ENCODE measurements at places on chromosomes 11 and 22. TPM values are rescaled to one million over a fixed set of nuclear protein-coding genes. Genes with fewer than 3 reads are reported as not detected.

DNA sequence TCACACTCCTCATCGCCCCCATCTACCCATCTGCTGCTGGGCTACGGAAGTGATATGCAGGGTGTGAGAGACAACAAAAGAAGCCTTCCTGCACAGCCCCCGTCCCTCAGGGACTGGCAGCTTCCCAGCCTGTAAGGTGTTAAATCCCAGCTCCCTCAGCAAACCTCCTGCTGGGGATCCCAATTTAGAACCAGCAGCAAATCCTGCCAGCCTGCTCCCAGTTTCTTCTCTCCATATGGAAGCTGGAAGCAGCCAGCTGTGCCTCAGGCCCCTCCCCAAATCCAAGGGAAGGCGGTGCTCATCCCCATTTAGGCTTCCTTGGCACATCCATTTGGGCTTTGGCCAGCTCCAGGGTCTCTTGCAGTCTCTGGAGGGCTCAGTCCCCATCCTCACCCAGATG is 47.5 kb downstream of the PAMR1 start:
- peak; percentile 25 for DNase-seq
- peak overlapping the region; percentile 4 for H3K4me3 ChIP-seq
- H3K4me1 ChIP-seq, result peaks cover 19% of the 10 kb centered on the region
- H3K27me3 ChIP-seq, result peaks cover 6% of the 10 kb centered on the region
- peaks cover 11% of the 10 kb centered on the region for H3K36me3 ChIP-seq

DNA sequence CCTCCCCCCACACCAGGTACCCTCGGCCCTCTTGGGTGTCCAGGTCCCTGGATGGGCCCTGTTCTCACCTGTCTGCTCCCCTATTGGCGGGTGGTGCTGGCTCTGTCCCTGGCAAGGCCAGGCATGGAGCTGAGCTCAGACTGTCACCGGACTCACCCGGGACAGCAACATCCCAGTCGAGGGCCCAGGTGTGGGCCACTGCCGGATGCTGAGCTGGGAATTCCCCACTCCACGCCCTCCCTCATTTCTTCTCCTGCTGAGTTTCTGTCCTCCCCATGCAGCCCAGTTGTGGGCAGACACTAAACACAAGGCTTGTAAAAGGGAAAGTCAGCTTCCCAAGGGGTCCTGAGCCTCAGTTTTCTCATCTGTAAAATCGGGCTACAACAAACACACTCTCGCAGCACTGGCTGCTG is 2.0 kb upstream of the AP5B1 start:
- H3K4me1 ChIP-seq, result peaks cover 27% of the 10 kb centered on the region
- peaks cover 56% of the 10 kb centered on the region for H3K27me3 ChIP-seq
- H3K4me3 ChIP-seq, result no peak overlapping the region
- no peaks in the 10 kb centered on the region for H3K36me3 ChIP-seq
- no peak for DNase-seq

DNA sequence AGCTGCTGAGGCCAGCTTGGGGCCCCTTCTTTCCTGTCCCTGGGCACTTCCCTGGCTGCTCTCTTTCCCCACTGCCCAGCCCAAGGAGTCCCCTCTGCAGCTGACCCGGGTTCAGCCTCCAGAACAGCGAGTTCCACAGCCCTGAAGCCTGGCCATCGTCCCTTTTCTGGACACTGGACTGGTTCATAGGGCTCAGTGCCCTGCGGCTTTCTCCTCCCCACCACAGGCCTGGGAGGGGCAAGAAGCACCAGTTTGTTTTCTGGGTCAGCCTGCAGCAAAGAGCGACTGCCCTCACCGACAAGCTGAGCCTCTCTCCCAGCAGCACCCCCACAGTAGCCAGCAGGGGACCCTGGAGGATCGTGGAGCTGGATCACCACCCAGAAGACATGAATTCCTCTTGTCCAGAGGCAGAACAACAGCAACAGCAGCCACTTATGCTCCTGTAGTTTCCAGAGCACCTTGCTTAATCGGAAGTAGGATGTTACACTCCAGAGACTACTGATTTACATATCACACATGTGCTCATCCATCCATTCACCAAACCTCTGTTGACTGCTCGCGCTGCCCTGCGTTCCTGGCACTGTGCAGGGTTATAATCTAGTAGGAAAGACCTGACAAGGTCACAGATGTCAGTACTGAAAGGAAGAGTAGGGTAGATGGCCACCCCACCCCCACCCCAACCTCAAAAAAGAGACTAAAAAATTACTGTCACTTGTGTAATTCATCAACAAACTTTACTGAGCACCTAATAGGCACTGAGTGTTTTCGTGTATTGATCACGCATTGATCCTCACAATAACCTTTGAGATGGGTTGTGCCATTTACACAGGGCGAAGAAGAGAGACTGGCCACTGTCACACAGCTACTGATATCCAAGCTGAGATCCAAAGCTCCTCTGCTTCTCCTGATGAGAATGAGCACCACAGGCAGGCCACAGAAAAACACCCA is 13.0 kb upstream of the CXCR5 start:
- peak overlapping the region; percentile 42 for H3K4me3 ChIP-seq
- no peaks in the 10 kb centered on the region for H3K27me3 ChIP-seq
- peak overlapping the region; percentile 65 for H3K27ac ChIP-seq
- peak; percentile 25 for DNase-seq

DNA sequence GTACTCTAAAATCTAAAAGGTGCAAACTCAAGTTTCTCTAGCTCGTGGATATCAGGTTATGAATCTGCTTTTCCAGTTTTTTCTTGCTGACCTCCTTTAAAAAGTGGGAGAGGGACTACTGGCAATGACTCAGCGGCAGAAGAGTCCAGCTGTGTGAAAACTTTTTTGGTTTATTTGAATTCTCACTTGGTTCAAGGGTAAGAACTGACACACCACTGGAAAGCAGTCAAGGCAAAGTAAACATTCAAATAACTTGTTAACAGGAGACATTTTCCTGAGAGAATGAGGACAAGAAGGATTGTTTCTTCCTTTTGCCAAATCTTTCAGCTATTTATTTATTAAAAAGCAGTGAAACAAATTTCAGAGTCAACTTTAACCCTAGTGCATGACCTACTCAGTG is 36.1 kb downstream of the CDON start:
- H3K36me3 ChIP-seq, result no peaks in the 10 kb centered on the region
- no peaks in the 10 kb centered on the region for H3K4me1 ChIP-seq
- no peak overlapping the region for H3K4me3 ChIP-seq
- peak overlapping the region; percentile 47 for H3K27ac ChIP-seq

GRCh38 chr22:17780116-17780740 is 6.0 kb upstream of the BID start:
- H3K4me3 ChIP-seq, result no peak overlapping the region
- H3K27ac ChIP-seq, result no peak overlapping the region
- peaks cover 21% of the 10 kb centered on the region for H3K4me1 ChIP-seq
- no peak for DNase-seq
- H3K36me3 ChIP-seq, result no peaks in the 10 kb centered on the region
- peaks cover 2% of the 10 kb centered on the region for H3K27me3 ChIP-seq

DNA sequence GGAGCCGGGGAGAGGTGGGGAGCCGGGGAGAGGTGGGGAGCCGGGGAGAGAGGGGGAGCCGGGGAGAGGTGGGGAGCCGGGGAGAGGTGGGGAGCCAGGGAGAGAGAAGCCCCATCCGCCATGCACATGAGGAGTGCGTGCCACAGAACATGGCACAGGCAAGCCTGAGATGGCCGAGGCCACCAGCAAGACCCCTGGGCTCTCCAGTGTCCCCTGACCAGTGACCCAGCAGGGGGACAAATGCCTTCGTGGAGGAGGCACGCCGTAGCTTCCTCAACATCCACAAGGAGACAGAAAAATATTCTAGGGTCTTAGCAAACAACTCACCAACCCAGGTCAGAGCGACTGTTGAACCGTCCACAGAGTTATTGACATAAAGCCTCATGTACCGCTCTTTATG is 618.8 kb downstream of the TBC1D22A start:
- peaks cover 22% of the 10 kb centered on the region for H3K27me3 ChIP-seq
- H3K27ac ChIP-seq, result no peak overlapping the region
- no peak for DNase-seq
- no peak overlapping the region for H3K4me3 ChIP-seq
- H3K36me3 ChIP-seq, result peaks cover 23% of the 10 kb centered on the region
- no peaks in the 10 kb centered on the region for H3K4me1 ChIP-seq

Gene ARFGAP3
- total RNA-seq, result 16.9 TPM

Gene CBLIF
- not detected for total RNA-seq

Gene SYCE3
- total RNA-seq, result 0.46 TPM

All from WTC11 (cell line).